Hippocampal formation (tissue), 2 donors: ENCODE measurements at places on chromosomes 7 and 10.
A peak's percentile ranks its signal among the peaks of the same experiment; 100 is the strongest.

DNA sequence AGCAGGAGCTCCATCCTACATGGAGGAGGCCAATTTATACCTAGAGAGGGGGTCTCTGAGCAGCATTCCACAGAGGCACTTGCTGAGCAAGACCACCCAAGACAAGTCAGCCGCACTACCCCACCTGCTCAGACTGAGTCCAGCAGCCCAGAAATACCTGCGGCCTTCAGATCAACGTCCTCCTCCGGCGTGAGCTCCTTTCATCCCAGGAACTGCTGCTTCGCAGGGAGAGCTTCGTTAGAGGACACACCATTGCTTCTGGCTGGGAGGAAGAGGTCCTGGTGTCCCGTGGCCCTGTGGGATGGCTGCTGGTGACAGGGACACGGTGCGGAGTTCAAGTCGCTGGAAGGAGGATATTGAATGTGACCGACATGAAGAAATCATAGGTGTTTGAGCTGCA is 216.9 kb upstream of the PPP2R2D start:
- no peak for DNase-seq

DNA sequence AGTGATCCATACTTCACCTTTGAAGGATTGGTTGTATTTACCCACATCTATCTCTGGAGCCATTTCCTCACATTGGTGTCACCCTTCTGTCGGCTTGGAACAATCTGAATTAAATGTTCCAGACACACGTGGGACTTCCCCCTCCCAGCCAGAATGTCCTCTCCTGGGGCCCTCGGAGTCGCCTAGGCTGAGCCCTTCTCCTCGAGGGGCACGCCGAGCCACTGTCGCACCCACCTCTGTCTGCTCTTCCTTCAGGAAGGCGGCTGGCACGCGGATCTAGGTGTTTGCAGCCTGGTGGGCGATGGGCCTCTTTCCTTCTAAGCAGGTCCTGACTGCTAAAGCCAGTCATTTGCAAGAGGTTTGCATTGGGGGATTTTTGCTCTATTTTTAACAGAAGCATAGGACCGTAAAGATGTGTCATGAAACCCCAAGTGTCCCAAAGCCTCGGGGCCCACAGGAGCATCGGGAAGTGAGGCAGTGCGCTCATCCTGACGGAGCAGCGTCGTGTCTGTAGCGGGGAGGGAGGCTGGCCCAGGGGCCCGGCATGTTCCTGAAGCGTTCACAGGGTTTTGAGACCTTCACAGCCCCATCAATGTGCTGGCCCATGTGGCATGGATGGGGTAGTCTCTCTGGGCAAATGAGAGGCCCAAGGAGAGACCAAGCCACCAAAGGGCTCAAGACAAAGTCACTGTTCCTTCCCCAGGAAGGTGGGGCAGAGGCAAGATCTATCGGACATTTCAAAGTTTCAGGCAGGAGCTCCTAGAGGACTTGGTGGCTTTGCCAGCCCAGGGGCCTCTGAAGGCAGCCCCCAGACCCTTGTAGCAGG is 86.7 kb downstream of the RGS10 start:
- DNase-seq = no peak

GRCh38 chr10:30587522-30588031 is 42.0 kb downstream of the LYZL2 start:
- no peak for DNase-seq

GRCh38 chr10:50634479-50634878 is 10.7 kb upstream of the SGMS1 start:
- no peak for DNase-seq

GRCh38 chr10:102072673-102073527 is 7.8 kb downstream of the HPS6 start:
- peak; percentile 69 for DNase-seq

DNA sequence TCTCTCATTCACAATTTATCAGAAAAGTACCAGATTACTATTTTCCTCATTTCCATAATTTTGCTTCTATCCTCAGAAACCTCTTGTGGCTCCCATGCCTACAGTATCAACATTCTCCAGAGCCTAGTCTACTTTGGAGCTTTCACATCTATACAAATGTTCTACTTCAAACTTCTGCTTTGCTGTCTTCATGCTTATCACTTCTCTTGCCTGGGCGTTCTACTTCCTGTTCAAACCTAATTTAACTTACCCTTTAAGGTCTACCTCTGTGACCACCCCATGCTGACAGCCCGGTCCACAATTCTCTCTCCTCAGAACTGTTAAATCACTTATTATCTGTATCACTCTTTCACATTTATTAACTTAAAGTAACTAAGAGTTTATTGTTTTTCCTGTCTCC is 6.1 kb upstream of the PTPN12 start:
- no peak for DNase-seq

DNA sequence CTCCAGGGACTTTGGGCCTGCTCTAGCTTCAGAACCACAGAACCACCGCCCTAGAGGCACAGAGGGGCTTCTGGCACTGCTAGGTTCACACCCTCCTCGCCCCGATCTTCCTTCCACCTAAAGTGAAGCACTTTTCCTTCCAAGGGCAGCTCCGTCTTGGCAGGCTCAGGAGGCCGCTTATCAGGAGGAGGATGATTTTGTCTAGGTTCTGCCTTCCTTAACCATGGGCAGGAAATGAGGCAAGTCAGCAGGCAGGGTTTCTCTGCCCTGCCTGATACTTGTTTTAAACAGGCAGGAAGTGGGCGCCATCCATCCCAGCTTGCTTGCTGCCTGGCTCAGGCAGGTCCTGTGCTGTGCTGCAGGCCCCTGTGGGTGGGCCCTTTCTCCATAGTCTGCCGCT is 8.3 kb upstream of the ATP6V0E2 start:
- no peak for DNase-seq
